ENCODE measurements at places on chromosomes 2 and 18. TPM values are rescaled to one million over a fixed set of nuclear protein-coding genes. Genes with fewer than 3 reads are reported as not detected.

Gene IRS1
- 6.6 TPM for total RNA-seq

- DNase-seq: no peak
These were observed 61.1 kb downstream of the GNAL start for GRCh38 chr18:11750171-11750570.

DNA sequence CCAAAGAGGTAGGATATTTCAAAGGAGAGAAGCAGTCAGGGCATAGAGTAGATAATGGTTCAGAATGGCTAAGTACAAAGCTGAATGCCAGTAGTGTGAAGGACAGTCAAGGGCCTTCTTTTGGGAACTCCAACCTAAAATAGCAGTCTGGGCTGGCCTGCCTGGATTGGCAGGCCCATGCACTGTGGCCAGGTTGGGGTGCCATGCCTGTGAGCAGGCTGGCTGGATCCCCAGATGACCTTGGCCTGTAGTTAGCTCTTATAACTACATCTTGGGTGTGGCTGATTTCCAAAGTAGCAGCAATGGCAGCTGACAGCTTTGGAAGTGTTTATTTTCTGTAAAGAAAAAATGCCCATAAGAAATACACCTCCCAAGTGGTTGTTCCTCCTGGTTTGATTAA is 51.5 kb upstream of the ITGB6 start:
- no peak for DNase-seq

DNA sequence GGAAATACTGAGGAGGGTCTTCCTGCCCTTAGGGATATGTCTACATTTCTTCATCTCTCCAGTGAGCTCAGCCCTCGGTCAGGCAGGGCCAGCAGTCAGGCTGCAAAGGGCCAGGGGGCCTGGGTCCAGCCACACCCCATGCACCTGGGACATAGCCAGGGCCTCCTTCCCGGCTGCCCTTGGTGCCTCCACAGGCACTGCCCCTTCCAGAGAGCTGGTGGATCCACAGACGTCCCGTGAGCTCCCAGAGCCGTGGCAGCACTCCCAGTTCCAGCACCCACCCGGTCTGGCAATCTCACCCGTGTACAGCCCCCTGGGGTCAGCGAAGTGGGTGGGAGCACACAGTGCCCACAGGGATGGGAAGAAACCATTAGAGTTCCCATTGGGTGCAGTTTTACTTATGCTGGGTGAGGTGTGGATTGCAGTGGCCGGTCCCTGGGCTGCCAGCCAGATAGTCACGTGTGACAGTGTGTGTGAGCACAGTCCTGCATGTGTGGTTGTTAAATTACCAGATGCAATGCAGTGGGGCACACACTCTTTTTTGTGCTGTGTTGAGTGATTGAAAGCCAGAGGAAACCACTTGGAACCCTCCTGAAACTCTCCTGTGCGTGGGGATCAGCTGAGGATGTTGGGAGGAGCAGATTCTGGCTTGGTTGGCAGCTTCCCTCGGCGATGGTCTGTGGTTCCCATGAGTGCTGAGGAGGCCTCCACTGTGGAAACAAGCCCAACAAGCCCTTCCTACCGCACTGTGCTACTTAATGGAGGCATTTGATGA is 131.0 kb downstream of the SNTG2 start:
- no peak for DNase-seq

Gene GAL3ST2
- not detected for total RNA-seq

Gene RAB17
- 4.1 TPM for total RNA-seq

Gene APCDD1
- total RNA-seq: not detected

- DNase-seq: peak; percentile 13
These were observed 58.9 kb upstream of the THUMPD2 start for GRCh38 chr2:39837856-39838453.

Gene AGXT
- 0.07 TPM for total RNA-seq

DNA sequence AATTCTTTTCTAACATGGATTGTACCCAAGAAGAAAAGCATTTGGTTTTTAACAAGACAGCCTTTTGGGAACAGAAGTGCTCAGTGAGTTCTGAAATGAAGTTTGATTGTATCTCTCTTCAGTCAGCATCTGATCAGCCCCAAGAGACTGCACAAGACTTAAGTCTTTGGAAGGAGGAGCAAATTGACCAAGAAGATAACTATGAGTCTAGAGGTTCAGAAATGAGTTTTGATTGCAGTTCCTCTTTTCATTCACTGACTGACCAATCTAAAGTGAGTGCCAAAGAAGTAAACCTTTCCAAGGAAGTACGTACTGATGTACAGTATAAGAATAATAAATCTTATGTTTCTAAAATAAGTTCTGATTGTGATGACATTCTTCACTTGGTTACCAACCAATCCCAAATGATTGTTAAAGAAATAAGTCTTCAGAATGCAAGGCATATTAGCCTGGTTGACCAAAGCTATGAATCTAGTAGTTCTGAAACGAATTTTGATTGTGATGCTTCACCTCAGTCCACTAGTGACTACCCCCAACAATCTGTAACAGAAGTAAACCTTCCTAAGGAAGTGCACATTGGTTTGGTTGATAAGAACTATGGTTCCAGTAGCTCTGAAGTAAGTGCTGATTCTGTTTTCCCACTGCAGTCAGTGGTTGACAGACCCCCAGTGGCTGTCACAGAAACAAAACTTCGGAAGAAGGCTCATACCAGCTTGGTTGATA is 31.2 kb downstream of the ZDBF2 start:
- no peak for DNase-seq

Gene ST8SIA5
- total RNA-seq: not detected

DNA sequence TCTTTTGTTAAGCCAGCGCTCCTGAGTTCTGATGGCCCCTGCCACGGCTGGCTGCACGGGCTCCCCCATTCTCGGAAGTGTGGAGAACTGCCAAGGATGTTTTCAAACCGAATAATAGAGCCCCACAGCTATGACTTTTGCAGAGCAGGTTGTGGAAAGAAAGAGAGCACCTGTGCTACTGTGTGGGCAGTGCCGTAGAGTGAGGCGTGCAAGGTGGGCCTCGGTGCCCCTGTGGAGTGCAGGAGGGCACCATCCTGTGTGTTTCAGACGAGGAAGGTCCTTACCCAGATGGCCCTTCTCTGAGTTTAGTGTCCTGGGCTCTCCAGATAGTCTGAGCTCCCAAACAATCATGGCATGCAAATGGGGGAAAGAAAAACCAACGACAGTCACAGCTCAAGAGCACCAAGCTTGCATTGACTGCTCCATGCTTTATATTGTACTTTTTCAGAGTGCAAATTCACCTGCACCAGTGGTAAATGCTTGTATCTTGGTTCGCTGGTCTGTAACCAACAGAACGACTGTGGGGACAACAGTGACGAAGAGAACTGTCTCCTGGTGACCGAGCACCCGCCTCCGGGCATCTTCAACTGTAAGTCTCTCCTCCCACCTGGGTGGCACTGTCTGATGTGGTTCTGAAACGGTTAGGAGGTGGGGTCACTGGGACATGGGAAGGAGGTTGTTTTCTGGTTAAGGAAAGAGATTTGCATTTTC is 219.4 kb downstream of the LDLRAD4 start:
- DNase-seq: no peak

- DNase-seq: no peak
These were observed 71.9 kb upstream of the SLC16A14 start for GRCh38 chr2:230140667-230141066.

DNA sequence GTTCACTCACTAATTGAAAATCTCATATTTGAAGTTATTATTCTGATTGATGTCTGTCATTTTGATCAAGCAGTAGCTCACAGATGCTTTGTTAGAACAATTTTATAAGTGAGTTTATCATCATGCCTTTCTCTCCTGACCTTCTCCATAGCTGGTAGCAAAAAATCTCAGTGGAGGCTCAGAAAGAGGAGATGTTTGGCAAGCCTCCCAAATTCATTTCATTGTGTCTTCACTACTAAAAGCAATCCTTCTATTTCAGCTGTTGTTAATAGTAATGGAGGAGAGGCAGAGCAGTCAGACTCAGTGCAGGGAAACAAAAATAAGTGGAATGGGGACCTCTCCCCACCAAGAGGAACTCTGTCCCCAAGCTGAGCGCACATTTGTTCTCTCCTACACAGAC is 2127.8 kb upstream of the CELF4 start:
- no peak for DNase-seq

DNA sequence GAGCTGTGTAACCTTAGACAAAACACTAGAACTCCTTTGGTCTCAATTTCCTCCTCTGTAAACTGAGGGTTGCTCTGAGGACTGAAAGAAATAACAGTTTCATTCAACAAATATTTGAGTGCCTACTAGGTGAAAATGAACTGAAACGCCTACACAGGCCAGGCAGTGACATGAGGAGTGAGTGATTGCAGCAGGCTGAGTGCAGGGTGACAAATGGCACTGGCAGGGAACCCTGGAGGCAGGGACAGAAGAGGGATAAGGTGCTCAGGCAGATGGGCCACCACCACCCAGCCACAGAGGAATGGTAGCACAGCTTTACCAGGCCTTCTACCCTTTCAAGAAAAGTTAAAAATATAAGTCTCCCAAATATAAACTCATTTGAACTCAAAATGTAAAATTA is 11.5 kb upstream of the RNU4ATAC start:
- no peak for DNase-seq

- DNase-seq: no peak
These were observed 18.5 kb upstream of the BOD1L2 start for GRCh38 chr18:57128220-57128932.

Gene DYNAP
- not detected for total RNA-seq

DNA sequence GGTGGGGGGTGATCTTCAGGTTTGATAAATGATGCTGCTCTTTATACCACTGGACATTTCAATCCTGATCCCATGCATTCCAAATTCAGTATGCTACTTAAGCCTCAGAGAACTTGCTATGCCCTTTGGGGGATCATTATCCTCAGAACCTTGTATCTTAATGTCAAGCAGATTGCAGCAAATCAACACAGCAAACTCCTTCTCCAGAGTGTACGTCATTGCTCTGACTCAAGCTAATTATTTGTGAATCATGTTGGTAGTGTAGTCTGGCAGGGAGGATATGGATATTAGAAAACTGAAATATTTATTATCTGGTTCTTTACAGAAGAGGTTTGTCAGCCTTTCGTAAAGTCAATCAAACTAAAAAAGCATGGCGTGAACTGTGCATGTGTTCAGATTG is 562.5 kb upstream of the FAM98A start:
- no peak for DNase-seq

- DNase-seq: no peak
These were observed 79.9 kb upstream of the RIT2 start for GRCh38 chr18:43195421-43195820.

DNA sequence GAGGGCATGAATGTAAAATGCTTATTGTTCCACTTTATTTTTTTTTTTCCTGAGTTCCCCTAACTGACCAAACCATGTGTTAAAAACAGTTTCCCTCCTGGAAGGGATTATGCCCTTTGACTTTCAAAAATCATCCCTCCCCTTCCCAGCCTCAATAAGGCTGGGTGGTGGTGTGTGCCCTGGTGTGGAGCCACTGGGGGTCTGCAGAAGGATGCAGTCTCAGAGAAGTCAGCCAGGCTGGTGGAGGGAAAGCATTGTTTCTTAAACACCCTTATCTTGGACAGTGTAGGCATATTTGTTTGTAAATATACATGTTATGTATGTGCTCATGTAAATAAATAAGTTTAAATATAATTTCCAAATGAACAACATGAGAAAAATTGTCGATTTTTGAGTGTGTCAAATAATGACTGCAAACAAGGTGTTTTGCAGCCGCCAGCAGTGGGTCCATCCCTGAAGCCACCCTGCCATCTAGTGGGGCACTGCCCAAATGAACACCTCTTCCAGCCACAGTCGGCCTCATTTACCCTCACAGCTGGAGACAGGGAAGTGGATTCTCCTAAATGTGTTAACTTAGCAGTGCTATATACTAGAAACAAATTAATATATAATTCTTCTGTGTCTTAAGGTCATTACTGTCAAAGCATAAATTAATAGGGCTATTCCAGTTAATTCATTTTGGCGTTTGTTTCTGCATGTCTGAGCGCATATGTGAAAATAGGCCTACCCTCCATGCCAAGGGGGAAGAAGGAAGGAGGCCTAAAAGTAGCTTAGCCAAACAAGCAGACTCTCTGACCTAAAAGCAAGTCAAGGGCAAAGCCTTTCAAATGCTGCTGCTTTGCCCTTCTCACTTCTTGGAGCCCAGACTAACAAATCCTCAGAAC is 209.6 kb upstream of the PIK3C3 start:
- DNase-seq: peak; percentile 60

DNA sequence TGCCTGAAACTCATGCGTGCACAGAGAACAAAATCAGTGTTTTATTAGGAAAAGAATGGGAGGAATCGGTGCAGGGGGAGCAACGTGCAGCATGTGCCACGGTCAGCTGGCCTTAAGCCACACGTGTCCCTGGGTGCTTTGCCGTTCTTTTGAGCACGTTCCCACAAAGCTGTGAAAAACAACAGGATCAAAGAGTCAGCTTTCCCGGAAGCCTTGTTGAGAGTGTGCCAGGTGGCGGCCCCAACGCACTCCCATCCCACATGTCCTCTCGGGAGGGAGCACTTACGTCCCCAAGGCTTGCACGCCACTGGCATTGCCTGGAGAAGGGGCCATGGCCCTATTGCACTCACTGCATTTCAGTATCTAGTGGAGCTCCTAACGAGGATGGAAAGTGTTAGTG is 511.2 kb downstream of the EIPR1 start:
- no peak for DNase-seq

GRCh38 chr18:62287781-62288664 is 37.1 kb upstream of the TNFRSF11A start:
- DNase-seq: no peak

- DNase-seq: no peak
These were observed 35.4 kb upstream of the CYP26B1 start for GRCh38 chr2:72183016-72183415.

DNA sequence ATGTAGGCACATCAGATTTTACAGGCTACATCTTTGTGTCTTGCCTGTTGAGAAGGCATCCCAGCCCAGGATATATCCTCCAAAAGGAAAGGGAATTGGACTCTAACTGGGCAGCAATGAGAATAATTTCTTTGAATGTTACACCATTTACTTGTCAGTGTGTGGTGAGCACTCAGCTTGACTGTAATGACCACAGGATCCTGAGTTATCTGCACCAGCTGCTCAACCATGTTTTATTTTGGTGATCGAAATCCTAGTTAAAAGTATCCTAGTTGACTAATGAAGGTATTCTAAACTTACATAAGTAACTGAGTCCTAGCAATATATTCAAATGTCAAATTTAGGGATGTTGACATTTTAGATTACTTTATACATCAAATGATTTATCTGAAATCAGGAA is 123.0 kb downstream of the MYO3B start:
- DNase-seq: no peak

Gene CNGA3
- total RNA-seq: not detected

Gene AGAP1
- 14.7 TPM for total RNA-seq

- no peak for DNase-seq
These were observed 321.5 kb upstream of the TANK start for GRCh38 chr2:160838691-160839090.
